ENCODE measurements at places on chromosomes 3 and 15. TPM values are rescaled to one million over a fixed set of nuclear protein-coding genes. Genes with fewer than 3 reads are reported as not detected.

DNA sequence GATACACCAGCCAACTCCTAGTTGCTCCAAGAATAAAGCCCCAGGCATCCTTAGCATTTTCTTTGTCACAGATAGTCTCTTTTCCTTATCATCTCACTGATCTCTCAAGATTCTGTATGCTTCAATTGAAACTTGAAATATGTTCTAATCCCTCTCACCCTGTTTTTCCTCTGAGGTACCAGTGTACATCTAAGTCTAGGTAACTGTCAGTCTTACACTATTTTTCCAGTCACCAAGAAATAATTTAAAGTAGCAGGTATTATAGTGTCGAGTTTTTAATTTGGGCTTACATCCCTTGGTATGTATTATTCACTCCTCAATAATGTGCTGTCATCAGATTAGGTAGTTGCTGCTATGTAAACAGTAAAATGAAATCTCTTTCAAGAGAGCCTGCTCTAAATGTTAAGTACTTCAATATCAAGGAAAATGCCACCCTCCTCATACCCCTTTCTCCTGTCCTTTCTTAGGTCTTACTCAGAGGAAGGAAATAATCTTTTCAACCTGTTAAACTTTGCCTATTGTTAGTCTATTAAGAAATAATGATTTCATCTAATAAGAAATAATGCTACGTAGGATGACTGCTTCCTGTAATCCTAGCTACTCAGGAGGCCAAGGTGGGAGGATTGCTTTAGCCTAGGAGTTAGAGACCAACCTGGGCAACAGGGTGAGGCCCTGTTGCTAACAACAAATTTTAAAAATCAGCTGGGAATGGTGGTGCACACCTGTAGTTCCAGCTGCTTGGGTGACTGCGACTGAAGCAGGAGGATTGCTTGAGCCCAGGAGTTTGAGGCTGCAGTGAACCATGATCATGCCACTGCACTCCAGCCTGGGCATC, 39.8 kb downstream of the TSC22D2 start:
- no peaks in the 10 kb centered on the region for H3K36me3 ChIP-seq
- H3K4me1 ChIP-seq = peaks cover 4% of the 10 kb centered on the region
- DNase-seq = no peak
- no peak overlapping the region for H3K27ac ChIP-seq
- H3K27me3 ChIP-seq = no peaks in the 10 kb centered on the region

DNA sequence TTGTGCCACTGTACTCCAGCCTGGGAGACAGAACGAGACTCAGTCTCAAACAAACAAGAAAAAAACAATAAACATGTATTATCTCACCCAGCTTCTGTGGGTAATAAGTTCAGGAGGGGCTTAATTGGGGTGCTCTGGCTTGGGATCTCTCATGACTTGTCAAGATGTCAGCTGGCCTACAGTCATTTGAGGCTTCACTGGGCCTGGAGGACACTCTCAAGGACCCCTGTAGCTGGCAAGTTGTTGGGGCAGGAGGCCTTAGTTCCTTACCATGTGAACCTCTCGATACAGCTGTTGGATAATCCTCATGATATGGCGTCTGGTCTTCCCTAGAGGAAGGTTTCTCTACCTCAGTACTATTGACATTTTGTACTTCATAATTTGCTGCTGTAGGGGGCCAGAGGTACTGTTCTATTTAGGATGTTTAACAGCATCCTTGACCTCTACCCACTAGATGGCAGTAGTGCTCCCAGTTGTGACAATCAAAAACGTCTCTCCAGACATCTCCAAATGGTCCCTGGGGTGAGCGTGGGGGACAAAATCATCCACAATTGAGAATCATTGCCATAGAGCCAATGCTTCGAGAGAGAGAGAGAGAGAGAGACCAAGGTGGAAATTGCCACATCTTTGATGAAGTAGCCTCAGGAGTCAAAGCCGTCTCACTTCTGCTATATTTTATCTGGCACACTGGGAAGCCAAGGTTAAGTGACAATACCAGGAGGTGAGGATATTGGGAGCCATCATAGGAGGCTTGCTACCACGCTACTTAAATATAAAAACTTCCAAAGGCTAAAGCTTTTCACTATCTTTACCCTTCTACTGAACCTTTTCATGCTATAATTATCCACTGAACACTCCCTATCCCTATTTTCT, 23.9 kb upstream of the SLTM start:
- H3K4me3 ChIP-seq = no peak overlapping the region
- no peak overlapping the region for H3K27ac ChIP-seq
- H3K36me3 ChIP-seq = no peaks in the 10 kb centered on the region
- no peaks in the 10 kb centered on the region for H3K4me1 ChIP-seq
- peak; percentile 42 for DNase-seq

DNA sequence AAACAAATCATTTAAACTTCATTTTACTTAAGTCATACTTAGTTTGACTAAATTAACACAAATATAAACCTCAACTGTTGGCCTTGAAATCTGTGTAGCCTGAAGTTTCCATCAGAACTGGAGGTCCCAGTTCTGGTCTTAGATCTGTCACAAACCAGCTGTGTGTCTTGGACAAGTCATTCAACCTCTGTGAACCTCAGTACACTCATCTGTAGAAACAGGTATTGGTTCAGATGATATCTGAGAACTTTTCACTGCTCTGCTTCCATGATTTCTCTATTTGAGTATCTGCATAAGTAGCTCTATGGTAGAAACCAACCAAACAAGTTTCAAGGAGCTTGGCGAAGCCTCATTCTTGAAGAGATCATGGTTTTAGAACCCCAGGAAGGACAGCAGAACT, 60.4 kb upstream of the SLC2A2 start:
- H3K4me1 ChIP-seq = no peaks in the 10 kb centered on the region
- peaks cover 17% of the 10 kb centered on the region for H3K36me3 ChIP-seq
- H3K27me3 ChIP-seq = no peaks in the 10 kb centered on the region
- H3K27ac ChIP-seq = no peak overlapping the region
- no peak for DNase-seq

DNA sequence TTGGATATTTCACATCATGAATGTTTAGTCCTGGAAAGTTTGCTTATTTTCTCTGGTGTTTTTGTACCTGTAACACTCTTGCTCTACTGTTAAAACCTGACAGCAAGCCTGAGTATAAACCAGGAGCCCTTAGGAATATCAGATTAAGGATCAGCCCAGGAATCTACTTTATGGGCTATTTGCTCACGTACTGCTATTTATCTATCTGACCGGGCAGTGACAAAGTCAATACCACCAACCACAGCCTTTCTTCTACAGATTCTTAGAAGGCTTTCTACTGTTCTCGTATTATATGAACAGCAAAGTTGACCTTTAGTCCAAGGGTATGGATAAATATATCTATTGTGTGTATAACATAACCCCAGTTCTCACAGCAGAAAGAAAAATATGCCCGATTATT, 521.2 kb downstream of the RBMS3 start:
- H3K27ac ChIP-seq = no peak overlapping the region
- no peaks in the 10 kb centered on the region for H3K27me3 ChIP-seq
- no peaks in the 10 kb centered on the region for H3K36me3 ChIP-seq
- H3K4me1 ChIP-seq = no peaks in the 10 kb centered on the region

GRCh38 chr3:134277066-134277660, 26.5 kb upstream of the RYK start:
- no peaks in the 10 kb centered on the region for H3K27me3 ChIP-seq
- DNase-seq = no peak
- H3K4me3 ChIP-seq = no peak overlapping the region
- H3K27ac ChIP-seq = no peak overlapping the region
- no peaks in the 10 kb centered on the region for H3K4me1 ChIP-seq
- H3K36me3 ChIP-seq = no peaks in the 10 kb centered on the region

GRCh38 chr15:54579855-54580254, 601.6 kb downstream of the UNC13C start:
- no peak overlapping the region for H3K27ac ChIP-seq
- no peak for DNase-seq
- no peaks in the 10 kb centered on the region for H3K27me3 ChIP-seq
- H3K4me3 ChIP-seq = no peak overlapping the region

DNA sequence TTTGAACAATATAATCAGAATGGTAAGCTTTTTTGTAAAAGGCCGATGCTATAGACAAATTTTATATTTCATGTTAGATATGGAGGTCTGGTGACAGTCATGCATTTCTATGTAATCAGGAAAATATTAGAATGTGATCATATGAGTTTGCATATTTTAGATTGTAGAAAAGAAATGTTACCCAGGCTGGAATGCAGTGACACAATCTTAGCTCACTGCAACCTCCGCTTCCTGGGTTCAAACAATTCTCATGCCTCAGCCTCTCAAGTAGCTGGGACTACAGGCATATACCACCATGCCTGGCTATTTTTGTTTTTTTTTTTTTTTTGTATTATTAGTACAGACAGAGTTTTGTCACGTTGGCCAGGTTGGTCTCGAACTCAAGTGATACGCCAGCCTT, 152.0 kb downstream of the LMLN start:
- no peak overlapping the region for H3K27ac ChIP-seq
- H3K27me3 ChIP-seq = peaks cover 17% of the 10 kb centered on the region
- no peak for DNase-seq
- H3K4me1 ChIP-seq = no peaks in the 10 kb centered on the region
- no peaks in the 10 kb centered on the region for H3K36me3 ChIP-seq
- no peak overlapping the region for H3K4me3 ChIP-seq

DNA sequence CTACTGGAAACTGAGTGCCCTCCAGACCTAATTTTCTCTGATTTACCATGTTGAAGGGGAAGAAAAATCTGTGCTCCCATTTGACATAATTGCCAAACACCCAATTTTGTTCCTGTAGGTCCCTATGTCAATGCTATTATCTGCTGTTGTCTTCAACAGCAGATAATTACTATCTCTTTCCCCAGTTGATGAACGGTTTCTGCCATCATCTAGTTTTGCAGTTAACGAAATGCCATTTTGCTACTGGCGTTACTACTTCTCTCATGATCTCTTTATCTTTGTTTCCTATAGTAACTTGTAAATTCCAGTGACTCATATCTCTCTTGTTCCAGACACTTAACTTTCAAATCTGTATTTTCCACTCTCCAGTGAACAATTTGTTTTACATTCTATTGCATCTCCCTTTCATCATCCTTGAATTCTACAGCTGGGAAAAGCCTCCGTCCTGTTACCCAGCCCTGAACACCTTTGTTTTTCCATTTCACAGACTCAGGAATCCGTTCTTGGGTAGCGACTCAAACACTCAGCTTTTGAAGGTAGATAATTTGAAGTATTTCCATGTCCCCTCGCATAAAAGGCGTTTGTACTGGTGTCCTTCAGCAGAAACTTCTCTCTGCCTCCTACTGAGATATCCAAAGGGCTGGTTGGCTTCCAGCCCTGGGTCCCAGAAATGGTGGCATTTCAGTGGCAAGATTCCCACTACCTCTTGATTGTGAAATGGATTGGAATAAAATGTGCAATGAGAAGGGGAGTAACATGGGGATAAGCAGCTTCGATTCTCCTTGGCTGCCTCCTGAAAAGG, 111.7 kb downstream of the FOXB1 start:
- DNase-seq = no peak
- no peaks in the 10 kb centered on the region for H3K27me3 ChIP-seq
- H3K4me3 ChIP-seq = no peak overlapping the region
- no peaks in the 10 kb centered on the region for H3K36me3 ChIP-seq
- H3K4me1 ChIP-seq = no peaks in the 10 kb centered on the region

SLC38A3 gene
- total RNA-seq = 1.8 TPM

ALS2CL gene
- total RNA-seq = 4.5 TPM

PCLAF gene
- 67.9 TPM for total RNA-seq

C3orf85 gene
- total RNA-seq = not detected

SKOR1 gene
- total RNA-seq = 0.25 TPM
